RPMI8226 (cell line): ENCODE measurements at places on chromosomes 2 and 18.

DNA sequence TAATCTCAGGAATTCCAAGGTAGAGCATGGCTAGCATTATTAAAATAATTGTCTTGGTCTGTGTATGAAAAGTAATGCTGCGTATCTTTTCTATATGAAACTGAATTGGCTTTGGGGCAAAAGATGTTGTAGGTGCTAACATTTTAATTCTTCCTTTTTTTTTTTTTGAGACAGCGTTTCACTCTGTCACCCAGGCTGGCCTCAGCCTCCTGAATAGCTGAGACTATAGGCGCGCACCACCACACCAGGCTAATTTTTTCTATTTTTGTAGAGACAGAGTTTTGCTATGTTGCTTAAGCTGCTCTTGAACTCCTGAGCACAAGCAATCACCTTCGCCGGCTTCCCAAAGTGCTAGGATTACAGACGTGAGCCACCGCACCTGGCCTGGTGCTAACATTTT lies 172.6 kb upstream of the STON1 start:
- DNase-seq, result no peak

DNA sequence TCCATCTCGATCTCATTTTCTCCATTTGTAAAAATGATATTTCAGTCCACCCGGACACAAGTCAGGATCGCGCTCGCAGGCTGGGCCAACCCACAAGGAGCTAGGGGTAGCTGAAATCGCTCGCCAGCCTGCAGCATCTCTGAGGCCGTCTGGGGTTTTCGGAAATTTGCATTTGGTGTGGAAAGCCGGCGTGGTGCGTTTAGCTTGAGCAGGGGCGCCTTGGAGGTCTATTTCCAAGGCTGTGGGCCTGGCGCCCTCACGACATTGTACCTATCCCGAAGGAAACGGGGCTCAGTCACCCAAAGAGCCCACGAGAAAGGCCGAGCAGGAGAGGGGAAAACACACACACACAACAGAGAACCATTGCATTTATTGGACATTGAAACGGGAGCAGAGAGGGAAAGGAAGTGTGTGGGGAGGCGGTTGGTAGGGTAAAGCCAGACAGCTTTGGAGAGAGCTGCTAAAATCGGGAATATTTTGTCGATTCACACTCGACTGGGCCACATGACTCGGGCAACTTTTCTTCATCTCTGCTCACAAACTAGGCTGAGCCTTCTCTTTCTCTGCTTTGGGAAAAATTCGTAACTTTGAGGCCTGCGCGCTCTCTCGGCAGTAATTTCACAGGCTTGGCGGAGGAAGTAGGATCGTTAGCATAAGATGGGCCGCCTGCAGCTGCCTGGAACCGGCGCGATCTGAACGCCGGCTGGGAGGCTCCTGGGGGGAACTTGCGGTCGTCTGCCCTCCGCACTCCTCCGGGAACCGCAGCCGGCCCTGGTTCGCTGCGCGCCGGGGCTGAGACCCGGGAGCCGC lies 1.1 kb upstream of the HOXD8 start:
- no peak for DNase-seq

DNA sequence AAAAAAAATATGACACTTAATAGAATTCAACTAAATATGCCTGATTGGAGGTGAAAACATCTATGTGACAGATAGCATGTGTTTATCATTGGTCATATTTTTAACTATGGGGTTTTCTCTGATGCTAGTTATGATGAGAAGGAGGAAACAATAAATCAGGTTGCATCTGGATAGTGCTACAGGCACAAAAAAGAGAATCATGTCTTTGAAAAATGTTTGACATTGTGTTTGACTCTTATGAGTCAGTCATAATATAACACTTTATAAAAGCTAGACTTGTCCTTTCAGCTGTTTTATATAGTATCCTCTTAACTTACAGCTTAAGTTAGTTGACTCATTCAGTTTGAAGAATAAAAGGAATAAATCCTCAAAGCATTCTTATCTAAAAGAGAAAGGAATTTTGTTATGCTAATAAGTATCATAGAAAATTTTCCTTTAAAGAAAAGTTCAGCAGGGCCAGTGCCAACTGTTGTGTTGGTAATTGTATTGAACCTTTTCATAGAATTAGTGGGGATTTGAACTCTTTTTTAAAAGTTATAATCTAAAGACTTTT lies 78.4 kb upstream of the UBXN4 start:
- DNase-seq, result no peak

DNA sequence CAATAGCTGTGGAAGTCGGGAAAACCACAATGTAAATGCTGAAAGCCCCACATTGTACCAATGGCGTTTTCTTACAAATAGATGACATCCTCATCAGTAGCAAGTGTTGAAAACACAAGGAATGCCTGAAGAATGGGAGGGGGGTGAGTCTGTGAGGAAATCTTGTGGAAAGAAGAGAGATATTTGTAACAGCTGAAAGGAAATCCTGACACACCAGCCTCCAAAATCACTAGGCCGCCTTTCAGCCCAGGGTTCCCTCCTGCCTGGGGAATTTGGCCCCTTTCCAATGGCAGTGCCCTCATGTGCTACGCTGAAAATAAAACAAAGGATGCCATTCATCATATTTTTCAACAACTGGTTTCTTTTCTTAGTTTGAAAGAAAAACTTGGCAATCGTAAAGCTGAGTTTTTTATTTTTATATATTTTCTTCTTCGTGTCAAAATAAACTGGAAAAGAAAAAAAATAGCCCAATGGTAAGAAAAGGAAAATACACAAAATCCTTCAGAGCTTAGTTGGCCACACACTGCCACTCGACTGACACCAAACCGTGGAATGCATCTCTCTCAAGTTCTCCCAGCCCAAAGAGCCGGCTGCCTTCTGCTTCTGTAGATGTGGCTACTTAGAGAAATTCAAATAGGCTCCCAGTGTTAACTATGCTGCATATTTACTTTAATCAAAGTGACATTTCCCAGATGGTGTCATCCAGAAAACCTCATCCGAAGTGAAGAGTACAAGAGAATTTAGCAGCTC lies 52.0 kb downstream of the FTCDNL1 start:
- DNase-seq, result no peak

- no peak for DNase-seq
Observed at GRCh38 chr2:110115291-110116032, at the start of gene MALL. MALL (minus strand) TSS chr2:110115822; CDS start chr2:110115792, 30 bp downstream.

- DNase-seq, result no peak
Observed at GRCh38 chr2:134276381-134277172, 22.7 kb downstream of the MGAT5 start.

GRCh38 chr18:24878289-24878688 lies 417.9 kb downstream of the HRH4 start:
- peak; percentile 42 for DNase-seq
